Stimulated activated CD8-positive, alpha-beta memory T cell treated with anti-CD3 and anti-CD28 coated beads, Interleukin-7, amount 100 ng/mL, for 24 hours (primary cell): ENCODE measurements at places on chromosomes 16 and 17.

- no peak for DNase-seq
Measured at GRCh38 chr16:568401-569258, 1.1 kb upstream of the PIGQ start.

- no peak for DNase-seq
Measured at GRCh38 chr17:77285594-77286390, 145.0 kb downstream of the SEC14L1 start.

DNA sequence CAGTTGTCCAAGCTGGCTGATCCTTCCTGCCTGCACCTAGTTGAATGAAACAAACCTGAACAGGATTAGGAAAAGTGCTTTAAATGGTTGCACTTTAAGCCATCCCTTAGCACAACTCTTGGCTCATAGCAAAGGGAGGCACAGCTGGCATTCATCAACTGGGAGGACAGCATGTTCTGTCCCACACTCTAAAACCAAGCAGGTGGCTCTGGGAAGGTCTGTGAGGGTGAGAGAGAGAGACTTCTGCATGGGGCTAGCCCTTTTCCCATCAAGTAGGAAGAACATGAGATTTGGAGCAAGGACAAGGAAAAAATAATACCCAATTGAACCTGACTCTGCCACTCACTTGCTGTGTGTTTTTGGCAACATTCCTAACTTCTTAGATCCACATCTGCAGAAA lies 140.9 kb upstream of the CCL2 start:
- DNase-seq, result no peak

DNA sequence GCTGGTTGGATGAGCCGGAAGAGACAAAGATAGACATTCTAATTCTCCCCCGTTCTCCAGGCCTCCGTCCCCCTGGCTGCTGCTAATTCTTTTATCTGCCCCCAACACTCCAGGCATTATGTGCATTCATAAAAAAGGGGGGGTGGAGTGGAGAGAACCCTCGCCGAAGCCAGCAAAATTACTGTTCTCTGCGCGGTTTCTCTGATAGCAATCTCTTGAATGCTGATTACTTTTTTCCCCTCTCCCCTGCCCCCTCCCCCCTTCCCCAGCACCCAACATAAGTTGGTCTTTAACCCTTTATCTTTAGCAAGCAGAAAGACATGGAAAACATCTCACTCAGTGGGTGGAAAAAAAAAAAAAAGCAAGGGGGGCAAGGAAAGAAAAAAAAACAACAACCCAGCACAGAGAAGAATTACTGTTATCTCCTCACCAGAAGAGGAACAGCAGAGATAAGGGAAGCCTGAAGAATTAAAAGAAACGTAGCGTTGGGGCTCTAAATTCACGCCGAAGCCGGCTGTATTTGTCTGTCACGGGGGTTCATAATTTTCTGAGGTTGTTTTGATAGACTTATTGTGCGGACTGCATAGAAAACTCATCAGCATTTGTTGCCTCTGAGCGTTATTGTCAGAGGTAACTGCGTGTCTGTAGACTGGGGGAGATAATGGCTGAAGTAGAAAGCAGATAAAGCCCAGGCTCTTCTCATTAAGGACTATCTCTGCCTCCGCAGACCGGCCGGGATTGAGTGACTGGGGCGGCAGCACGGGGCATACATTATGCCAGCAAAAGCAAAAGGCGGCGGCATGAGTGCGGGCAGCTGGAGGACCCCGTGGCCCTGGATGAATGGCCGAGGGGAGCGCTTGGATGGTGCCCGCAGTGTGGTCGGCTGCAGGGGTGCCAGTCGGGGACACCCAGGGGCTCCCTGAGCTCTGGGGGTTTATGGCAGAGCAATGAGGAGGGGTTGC lies 126.9 kb downstream of the MRM1 start:
- DNase-seq, result no peak

- DNase-seq, result no peak
Measured at GRCh38 chr17:17532991-17533390, 36.8 kb upstream of the RASD1 start.

- no peak for DNase-seq
Measured at GRCh38 chr16:79071424-79071823, 529.1 kb downstream of the MAF start.

GRCh38 chr17:75915268-75915667 lies 10.6 kb upstream of the MRPL38 start:
- no peak for DNase-seq

DNA sequence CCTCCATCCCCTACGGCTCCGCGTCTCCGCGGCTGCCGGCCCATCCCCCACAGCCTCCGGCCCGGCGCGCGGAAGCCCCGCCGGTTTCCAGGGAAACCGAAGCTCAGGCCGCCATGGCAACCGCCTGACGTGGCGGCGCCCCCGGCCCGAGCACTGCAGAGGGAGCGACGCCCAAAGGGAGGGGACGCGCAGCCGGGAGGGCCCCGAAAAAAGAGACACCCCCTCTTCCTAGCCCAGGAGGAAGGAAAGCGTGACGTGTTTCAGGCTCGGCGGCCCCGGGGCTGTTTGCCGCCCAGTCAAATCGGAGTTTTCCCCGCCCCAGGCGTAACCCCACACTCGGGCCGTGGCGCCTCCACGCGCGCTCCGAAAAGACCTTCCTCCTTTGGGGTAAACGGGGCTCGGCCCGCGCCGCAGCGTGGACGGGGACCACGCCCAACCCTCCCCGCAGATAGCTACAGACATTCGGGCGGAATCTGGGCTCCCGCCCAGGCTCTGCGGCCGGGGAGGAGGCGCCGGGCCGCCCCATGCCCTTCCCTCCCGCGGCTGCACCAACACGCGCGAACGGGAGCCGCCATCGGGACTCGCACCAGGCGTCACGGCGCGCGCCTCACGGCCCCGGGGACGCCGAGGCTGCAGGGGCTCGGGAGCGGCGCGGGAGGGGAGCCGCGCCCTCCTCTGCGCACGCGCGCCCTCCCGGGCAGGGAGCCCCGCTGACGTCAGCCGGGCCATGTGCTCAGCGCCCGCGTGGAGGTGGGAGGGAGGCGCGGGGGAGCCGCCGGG lies 7.5 kb downstream of the MNT start:
- DNase-seq, result peak; percentile 77

GRCh38 chr17:14942526-14943190 lies 322.5 kb downstream of the PMP22 start:
- DNase-seq, result no peak

GRCh38 chr16:1327619-1327947 lies 5.9 kb upstream of the BAIAP3 start:
- no peak for DNase-seq

- DNase-seq, result no peak
Measured at GRCh38 chr17:49450735-49451134, 36.1 kb upstream of the PHB1 start.

GRCh38 chr16:57801809-57802340 lies 416 bp downstream of the KIFC3 start:
- DNase-seq, result no peak

DNA sequence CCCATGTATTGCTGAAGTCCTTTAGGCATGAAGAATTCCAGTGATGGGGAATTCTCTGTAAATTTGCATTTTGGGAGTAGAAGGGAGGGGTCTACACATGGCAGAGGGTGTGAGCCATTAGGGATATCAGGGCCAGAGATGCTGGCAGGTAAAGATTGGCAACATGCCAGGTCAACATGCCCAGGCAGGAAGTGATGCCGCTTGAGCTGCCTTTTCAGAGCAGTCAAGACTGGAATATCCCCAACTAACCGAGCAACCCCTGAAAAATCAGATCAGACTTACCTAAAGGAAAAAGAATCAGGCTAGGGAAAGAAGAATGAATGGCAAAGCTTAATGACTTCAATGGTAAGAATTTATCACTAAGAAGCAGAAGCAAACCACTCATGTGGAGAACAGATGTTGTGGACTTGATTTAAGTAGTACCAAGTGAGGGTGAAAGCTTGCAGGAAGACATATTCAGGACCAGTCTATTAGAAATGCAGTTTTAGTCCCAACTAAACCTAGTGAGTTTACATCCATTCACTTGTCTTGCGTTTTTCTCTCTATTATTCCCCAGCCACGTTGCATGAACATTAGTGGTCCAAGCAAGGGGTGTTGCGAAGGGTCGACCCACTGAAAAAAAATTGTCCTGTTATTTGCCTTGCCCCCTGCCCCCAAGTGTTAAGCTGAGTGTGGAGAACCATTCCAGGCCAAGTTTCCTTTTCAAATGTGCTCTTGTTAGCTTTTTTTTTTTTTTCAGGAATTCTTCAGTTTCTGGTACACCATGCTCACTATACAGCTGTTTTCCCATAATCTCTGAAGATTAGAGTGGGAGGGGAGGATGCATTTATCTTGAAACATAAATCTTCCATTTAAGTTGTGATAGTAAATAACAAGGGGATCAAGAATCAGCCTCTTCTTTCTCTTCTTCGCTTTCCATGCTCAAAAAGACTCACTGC lies 105.2 kb downstream of the ABCA8 start:
- DNase-seq, result no peak

DNA sequence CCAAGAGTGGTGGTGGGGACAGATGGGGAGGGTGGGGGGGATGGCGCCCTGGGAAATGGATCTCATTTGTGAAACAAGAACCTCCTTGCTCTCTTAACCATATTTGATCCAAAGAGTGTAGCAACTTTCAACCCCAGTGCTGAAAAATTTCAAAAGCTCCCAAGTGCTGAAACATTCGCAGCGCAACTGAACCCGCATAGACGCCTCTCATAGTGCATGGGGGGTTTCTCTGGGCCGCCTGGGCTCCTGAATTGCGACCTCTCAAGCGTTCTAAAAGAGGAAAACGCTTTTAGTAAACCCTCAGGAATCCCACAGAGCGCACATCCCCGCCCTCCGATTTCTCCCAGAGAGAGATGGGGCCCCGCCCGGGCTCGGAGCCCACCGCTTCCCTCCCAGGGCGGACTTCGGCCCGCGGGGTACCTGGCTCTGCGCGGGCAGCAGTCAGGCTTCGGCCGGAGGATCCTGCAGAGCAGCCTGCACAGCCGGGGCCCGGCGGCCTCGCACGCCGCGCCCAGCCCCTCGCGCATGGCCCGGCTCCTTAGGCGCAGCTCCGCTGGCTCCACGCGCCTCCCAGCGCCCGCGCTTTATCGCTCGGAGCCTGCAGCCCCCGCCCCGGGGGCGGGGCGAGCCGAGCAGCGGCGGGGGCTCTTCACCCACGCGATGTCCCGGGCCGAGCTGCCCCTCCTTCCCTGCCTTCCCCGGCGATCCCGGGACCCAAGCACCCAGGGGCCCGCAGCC lies 7.0 kb downstream of the NOS2 start:
- no peak for DNase-seq

- no peak for DNase-seq
Measured at GRCh38 chr16:24381470-24382118, 125.5 kb downstream of the CACNG3 start.

GRCh38 chr17:57966246-57966645 lies 11.0 kb upstream of the CUEDC1 start:
- DNase-seq, result no peak

DNA sequence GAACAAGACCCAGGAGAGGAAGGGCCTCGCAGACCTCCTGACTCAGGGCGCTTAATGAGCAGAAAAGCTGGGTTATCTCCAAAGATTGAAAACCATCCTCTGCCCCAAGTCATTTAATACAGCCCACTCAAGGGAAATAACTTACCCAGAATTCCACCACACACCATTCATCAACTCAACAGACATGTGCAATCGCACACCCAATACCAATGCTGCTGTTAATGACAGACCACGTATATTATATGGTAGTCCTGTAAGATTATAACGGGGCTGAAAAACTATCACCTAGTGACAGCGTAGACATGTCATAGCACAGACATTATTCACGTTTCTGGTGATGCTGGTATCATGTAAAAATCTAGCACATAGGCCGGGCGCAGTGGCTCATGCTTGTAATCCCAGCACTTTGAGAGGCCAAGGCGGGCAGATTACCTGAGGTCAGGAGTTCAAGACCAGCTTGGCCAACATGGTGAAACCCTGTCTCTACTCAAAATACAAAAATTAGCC lies 52.5 kb upstream of the HELZ start:
- no peak for DNase-seq

GRCh38 chr17:51725185-51725584 lies 433.3 kb downstream of the CA10 start:
- DNase-seq, result no peak

- DNase-seq, result no peak
Measured at GRCh38 chr17:39194985-39195524, 2.4 kb downstream of the CACNB1 start.

- no peak for DNase-seq
Measured at GRCh38 chr16:24146518-24146917, 109.6 kb upstream of the CACNG3 start.

DNA sequence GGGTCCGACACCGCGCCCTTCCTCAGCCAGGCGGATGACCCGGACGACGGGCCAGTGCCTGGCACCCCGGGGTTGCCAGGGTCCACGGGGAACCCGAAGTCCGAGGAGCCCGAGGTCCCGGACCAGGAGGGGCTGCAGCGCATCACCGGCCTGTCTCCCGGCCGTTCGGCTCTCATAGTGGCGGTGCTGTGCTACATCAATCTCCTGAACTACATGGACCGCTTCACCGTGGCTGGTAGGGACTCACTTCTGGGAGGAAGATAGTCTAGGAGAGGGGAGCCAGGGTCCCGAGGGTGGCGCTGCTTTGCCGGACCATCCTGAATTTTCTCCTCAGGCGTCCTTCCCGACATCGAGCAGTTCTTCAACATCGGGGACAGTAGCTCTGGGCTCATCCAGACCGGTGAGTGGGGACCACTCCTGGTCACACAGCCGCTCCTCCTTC lies 601 bp downstream of the SPNS1 start:
- DNase-seq, result no peak

DNA sequence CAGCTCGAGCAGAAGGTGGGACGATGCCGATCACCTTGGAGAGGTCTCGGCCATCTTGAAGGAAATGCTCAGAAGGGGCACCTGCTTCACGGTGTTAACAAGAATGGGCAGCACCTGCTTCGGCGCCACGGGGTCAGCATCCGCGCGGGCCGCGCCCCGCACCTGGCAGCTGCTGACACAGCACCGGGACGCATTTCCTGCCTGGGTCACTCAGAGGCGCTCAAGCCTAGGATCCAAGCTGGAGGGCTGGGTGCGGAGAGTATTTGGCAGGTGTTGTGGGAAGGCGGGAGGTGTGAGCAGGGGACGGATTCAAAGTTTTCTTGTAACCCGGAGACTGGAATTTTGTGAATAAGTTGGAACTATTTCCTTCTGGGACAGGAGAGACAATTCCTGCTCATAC lies 39.3 kb upstream of the AKTIP start:
- no peak for DNase-seq

DNA sequence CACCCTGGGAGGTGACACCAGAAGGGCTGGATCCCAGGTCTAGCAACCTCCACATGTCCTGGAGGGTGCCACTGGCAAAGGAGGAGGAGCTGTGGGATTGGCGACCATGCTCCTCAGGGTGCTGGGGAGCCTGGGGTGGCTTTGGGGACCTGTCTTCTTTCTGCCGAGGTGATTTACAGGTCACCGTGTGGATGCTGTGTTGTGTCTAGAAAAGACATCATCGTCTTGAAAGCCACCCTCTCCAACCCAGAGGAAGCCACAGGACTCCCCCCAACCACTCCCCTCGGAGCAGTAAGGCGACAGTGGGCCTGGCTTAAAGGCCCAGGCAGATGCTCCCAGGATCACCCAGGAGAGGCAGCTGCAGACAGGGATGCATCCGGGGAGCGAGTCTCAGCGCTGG lies 29.7 kb upstream of the FASN start:
- DNase-seq, result no peak

GRCh38 chr17:45221081-45222013 lies at the start of gene FMNL1:
Gene FMNL1 (plus strand): TSS chr17:45221885. CDS start chr17:45222125, 240 bp downstream.
- DNase-seq, result no peak

GRCh38 chr17:60371818-60372510 lies 20.0 kb downstream of the USP32 start:
- DNase-seq, result no peak
